ENCODE measurements at places on chromosomes 5 and 9.

DNA sequence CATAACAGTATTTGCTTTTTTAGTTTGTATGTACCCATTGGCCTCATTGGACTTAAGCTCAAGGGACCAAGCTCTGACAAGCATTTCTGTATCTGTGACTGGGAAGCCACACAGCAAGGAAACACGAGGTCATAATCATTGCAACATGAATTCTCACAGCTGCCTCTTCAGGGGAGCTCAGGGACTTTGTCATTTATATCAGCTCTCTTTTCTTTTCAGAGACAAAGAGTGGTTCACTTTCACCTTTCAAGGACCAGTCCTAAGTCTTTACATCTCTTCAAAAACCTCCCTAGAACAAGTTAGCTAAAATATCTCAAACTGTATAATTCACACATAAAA lies 58.6 kb downstream of the ADAMTS12 start:
- DNase-seq, result no peak

GRCh38 chr5:42944989-42945388 lies 95.1 kb downstream of the ANXA2R start:
- peak; percentile 89 for DNase-seq

GRCh38 chr5:84248013-84248412 lies 136.7 kb downstream of the EDIL3 start:
- DNase-seq, result no peak

DNA sequence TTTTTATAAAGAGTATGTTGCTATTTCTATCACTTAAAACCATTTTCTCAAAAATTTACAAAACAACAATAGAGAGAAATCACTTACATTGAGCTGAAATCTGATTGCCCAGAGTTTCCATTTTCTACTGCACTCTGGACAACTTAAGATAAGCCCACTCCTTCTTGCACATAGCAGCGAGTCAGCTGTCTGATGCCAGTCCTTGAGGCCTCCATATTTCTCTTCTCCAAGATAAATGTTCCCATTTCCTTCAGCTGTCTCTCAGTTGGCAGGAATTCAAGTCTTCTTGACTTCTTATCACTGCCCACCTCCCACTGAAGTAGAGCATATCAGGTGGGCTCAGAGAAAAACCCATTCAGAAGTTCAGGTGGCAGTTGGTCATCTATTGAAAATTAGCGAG lies 78.5 kb upstream of the PIP5K1B start:
- DNase-seq, result no peak

GRCh38 chr9:121556580-121556979 lies 56.9 kb upstream of the GGTA1 start:
- peak; percentile 98 for DNase-seq

DNA sequence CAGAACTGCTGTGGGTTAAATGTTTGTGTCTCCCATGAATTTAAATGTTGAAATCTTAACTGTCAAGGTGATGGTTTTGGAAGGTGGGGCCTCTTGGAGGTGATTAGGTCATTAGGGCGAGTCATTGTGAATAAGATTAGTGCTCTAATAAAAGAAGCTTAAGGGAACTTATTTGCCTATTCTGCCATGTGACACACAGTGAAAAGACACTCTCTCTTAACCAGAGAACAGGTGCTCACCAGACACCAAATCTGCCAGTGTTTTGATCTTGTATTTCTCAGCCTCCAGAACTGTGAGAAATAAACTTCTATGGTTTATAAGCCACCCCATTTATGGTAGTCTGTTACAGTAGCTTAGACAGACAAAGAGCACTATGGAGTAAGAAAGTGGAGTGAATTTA lies 117.9 kb upstream of the SV2C start:
- no peak for DNase-seq

DNA sequence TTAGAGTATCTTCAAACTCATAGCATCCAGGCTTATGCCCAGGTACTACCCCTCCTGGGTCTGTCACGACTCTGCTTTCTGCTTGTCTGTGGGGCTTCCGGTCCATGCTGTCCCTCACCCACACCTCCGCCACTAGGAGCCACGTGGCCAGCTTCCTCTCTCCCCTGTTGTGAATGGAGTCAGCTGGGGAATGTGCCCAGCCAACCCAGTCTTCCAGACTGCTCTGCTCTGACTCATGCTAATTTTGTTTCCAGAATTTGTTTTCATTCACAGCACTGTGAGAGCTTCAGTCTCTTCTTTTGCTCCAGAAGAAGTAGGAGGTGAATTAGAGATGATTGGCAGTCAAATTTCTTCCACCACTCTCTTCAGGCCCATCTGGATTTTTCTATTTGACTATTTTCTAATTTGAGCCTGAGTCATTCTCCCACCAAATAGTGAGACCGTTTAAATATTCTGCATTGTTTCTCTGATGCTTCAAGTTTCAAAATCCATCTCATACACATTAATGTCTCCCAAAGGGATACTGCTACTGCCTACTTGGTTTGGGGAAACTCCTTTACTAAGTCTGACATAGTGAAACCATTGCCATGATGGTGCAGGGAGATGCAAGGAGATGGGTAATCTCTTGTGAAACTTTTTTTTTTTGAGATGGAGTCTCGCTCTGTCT lies 424.1 kb upstream of the KIF2A start:
- DNase-seq, result peak; percentile 51

- DNase-seq, result no peak
Observed at GRCh38 chr5:154374264-154374663, 71.5 kb upstream of the SAP30L start.

GRCh38 chr9:93826905-93827544 lies 128.1 kb downstream of the BARX1 start:
- no peak for DNase-seq

DNA sequence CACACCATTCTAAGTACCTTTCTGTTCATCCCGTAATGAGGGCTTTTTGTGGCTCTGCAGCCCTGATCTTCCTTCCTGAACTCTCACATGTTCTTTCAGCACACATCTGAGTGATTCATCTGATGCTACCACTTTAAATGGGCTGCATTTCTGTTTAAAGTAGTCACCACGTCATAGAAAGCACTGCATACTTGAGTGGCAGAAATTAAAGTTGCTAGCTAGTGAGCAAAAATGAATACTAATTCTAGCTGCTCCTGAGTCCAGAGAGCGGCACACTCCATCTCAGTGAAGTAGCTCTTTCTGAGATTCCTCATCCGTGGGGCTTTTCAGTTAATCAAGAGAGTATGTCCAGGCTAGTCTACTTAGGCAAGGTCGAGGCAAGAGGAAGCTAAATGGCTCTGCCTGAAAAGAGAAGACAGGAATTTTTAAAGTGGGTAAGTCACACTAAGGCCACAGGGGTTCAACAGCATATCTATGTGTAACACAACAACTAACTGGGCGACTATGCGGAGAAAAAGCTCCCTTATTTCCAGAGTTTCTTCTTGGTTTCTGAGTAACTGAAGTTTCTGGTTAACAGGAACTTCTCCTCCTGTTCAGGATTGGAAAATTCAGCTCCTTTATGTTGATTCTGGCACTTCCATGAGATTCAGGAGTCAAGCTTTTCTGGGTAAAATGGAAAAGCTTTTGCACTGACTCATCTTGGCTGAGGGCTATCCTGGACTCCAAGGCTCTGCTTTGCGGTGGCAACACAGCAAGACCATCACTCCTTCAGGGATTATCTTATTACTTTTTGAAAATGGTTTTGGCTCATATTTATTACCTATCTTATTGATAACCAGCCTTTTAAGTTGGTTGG lies 109.5 kb downstream of the TAF11L14 start:
- peak; percentile 65 for DNase-seq

DNA sequence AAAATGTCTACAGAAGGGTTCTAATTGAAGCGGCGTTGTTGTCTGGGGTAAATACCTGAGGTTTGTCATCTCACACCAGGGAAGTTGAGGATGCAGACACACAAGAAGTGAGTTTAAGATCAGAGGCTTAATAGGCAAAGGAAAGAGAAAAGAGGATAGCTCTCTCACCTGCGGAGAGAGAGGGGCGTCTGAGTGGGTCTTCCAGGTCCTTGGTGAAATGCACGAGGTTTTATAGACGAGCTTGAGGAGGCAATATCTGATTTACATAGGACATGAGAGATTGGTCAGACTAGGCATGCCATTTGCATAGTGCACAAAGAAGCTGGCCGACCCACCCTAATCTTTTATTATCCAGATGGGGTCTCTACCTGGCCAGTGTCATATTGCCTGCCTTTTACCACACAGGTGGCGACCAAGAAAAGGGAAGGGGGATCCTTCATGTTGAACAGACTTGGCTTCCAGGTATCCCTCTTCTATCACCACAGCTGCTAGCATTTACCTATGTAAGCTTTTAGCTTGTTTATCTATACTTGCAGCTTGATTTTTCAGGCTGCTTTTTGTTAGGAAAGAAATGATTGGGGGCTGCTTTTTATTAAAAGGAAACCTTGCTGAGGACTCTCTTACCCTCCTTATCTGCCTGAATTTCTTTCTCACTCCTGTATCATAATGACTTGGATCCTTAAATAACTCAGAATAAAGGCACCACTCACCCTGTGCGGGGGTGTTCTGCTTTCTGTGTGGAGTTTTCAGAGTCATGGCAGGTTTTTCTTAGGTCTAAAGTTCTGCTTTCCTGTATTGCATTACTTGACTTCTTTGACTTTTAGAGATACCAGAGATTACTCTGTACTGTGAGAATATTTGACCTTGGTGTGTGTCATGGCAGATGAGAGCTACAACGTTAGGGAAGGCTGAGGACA lies 9.4 kb upstream of the GLT6D1 start:
- DNase-seq, result no peak

- no peak for DNase-seq
Observed at GRCh38 chr5:72922422-72922821, 33.4 kb upstream of the FCHO2 start.

DNA sequence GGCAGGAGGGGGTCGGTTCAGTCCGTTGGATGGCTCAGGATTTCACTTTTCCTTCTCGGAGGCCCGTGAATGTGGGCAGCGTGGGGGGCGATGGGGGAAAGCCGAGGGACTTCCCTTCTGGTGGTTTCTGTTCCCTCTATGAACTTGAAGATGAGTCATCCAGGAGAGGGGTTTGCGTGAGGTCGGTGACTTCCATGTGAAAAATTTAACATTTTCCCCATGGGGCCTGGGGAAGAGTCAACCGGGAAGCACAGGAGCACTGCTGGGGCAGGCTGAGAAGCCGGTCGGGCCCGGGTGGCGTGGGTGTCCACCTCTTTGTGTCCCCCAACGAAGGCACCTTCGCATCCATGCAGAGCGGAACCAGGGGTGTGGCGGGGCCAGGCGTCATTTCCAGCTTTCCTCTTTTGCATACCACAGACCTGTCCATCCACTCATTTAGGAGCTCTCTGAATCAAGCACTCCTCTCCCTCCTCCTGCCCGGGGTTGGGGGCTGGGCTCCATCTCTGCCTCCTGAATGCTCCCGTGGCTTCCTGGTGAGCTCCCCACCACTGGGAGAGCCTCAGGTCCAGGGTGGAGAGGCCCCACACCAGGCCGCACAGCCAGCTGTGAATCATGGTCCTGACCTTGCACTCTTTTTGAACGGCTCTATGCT lies 68.4 kb downstream of the ANKRD33B start:
- peak; percentile 53 for DNase-seq

DNA sequence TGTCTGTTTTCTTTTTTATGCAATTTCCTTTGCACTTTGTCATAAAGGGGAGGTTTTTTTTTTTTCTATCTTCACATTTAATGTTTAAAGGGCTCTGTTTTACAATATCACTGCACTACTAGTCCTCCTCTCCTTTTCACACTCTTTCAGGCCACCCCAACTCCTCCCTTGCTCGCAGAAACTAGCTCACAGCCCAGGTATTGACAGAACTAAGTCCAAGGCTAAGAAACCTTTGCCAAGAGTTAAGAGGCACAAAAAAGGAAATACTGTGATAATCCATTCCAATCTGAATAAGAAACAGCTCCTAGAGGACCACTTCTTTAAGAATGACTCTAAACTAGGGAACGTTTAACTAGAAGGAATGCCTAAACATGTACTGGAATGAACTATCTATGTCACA lies 1.1 kb upstream of the FGF10 start:
- DNase-seq, result no peak
